ENCODE measurements at places on chromosomes 5 and 9.

- no peak for DNase-seq
These were observed 14.7 kb upstream of the TDRD7 start for GRCh38 chr9:97397220-97397619.

DNA sequence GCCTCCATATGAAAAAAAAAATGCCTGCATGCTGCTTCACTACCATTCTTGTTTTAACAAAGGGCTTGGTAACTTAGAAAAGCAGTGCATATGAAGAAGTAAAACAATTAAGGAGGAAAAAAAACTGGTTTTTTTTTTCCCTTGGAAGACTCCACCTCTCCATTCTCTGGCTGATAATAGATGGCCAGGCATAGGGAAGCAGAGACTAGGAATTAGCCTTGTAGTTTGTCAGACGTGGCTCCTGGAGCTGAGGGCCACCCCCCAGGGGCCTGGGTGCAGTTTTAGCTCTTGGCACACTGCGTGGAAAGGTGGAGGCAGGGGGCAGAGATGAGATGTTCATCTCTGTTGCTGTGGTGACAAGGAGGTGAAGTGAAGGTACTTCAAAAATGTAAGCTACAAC lies 42.7 kb downstream of the WDR36 start:
- no peak for DNase-seq

DNA sequence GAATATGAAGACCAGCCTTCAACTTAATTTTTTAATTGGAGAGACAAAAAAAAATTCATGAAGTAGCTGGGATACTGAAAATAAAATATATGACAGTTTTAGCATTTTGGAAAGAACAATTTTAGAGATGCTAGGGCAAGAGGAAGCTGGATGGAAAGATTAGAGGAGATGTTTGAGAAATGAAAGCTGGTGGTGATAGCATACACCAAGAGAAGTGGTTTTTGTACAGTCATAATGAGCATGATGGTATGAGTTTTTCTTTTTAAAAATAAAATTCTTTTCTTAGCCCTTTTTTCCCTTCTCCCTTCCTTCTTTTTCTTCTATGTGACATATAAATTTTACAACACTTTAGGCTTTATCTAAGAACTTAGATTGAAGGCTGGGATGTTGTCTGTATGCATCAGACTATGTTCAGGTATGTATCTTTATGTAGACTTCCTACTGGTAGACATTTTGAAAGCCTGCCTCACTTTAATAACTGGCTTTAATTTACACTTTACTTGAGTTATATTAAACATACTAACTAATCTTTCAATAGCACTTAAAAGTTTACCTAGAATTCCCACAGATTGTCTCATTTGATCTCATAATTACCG lies 522.5 kb downstream of the TLE4 start:
- no peak for DNase-seq

GRCh38 chr5:99747342-99747741 lies 787.8 kb upstream of the FAM174A start:
- no peak for DNase-seq

GRCh38 chr9:97857606-97858392 lies 4.8 kb downstream of the FOXE1 start:
- DNase-seq: no peak

GRCh38 chr5:89662499-89662898 lies 747.1 kb downstream of the CETN3 start:
- DNase-seq: no peak

DNA sequence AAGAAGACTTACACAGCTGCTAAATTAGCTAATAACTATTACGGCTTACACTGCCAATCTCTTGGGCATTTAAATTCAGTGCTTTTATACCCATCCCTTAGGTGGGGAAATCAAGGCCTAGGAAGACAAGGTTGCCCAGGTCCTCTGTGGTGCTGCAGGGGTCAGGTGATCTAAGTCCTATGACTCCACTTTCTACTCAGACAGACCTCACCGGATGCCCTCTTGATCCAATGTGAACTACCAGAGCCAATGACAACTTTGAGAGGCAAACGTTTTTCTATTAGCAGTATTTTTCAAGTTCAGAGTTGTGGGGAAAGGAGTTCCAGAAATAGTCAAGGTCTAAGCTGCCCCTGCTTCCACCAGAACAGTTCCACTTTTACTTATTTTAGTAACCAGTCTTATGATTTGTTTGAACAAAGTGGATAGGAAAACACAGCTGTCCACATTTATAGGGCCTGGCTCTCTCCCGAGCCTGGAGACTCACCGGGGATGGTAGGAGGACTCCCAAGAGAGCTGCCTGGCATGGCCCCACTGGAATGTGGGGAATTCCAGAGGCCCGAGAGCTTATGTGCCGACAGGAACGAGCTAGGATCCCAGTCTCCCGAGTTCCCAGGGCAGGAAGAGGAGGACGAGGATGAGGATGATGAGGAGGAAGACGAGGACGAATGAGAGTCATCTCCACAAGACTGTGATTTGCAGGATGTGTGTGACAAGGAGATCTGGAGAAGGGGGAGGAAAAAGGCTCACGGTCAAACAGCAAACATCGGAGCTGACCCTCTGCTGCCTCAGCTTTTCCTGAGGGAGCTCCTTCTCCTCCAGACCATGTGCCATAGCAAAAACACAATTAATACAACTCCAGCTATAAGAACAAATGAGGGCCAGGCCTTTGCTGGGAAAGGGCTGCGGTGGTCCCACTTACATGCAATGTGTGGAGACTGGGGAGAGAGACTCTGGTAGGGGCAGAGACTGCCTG lies 16.7 kb downstream of the FAM193B start:
- no peak for DNase-seq

DNA sequence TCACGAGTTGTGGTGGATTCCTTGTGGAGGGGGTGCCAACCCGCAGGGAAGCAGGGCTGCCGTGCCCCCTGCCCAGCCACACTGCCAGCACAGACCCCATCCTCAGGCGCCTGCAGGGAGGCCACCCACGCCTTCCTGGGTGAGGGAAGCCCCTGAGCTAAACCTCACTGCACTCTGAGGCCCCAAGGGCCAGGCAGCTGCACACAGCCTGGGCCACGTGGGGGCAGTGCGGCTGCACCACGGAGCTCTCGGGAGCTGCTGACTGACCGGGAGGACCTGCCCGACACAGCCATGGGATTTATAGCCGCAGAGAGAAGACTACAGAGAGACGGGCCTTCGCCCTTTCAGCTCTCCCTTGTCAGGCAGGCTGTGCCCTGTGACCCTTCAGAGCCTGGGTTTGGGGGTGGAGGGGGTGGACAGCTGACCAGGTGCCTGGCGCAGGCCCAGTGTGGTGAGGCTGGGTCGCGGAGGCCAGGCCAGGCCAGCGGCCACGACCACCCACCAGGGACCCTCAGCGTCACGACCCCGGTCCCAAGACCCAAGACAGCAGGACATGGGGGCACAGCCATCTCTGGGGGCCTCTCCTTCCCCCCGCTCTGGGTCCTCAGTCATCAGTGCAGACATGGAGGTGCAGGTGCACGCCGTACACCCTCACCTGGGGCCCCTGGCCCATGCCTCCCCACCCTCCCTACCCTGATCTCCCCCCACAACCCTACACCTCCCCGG lies 4.3 kb upstream of the AHRR start:
- peak; percentile 14 for DNase-seq

DNA sequence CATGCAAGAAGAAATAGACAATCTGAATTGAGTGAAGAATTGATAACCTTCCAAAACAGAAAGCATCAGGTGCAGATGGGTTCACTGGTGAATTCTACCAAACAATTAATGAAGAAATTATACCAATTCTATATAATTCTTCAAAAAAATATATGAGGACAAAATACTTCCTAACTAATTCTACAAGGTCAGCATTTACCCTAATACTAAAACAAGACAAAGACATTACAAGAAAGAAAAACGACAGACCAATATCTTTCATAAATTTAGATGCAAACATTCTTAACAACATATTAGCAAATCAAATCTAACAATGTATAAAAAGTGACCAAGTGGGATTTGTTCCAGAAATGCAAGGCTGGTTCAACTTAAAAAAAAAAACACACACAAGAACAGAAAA lies 183.9 kb downstream of the BARX1 start:
- no peak for DNase-seq

GRCh38 chr9:126131066-126132010 lies 195.3 kb upstream of the MVB12B start:
- no peak for DNase-seq

- DNase-seq: no peak
These were observed 149.5 kb downstream of the ROR2 start for GRCh38 chr9:91800473-91801030.

DNA sequence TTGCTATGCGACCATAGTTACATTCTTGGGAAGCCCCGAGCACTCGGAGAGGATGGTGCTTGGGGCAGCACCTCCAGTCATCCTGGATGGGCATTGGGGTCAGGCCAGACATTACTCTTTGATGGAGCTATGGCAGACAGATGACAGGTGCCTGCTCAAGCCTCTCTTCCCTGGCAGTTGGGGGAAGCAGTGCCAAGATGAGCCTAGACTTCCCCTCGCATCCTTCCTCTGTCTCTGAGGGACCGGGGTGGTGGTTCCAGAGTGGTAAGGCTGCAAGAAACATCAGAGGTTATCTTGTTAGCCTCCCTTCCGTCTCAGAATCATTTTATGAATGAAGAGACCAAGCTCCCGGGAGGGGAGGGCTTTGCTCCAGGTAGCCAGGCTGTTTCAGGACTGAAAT lies 2.8 kb upstream of the HMCN2 start:
- DNase-seq: no peak

- DNase-seq: no peak
These were observed 6.9 kb downstream of the ADAM19 start for GRCh38 chr5:157568720-157569119.

GRCh38 chr5:17174965-17175364 lies 42.5 kb upstream of the BASP1 start:
- DNase-seq: no peak

GRCh38 chr5:135269199-135269598 lies 129.8 kb downstream of the MACROH2A1 start:
- DNase-seq: no peak

GRCh38 chr5:57494104-57495098 lies 11.8 kb upstream of the ACTBL2 start:
- peak; percentile 69 for DNase-seq

DNA sequence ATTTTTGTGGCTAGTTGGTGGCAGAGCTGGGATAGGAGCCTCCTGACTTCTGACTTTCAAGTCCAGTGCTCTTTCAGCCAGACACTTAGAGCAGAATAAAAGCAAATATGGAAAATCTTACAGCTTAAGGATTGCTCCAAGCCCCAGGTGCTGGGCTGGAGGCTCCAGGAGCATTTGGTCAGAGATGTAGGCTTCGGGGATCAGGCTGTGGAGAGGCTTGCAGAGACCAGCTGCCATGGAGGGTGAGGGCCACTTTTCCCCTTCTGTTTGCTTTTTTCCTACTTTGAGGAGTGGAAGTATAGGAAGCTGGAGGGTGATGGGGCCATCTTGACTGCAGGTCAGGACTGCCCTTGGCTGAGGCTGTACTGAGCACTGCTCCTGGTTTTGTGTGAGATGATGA lies 58.9 kb downstream of the RGS3 start:
- DNase-seq: no peak

DNA sequence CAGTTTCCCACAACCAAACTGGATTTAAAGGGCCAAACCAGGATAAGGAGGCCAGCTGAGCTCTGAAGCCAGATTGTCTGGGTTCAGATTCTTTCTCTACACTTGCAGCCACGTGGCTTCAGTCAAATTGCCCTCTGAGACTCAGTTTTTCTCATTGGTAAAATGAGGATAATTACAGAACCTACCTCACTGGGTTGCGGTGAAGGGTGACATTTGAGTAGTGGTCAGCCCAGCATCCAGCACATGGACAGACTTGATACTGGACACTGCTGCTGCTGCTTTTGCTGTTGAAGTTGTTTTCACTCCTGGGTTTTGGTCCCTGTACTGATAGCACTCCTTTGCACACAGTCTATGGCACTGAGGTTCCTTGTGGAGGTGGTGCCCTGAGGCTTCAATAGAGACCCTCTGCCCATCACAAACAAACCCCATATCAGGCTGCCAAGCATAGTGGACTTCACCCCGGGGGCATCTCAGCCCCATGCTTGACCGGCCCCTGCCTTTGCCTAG lies 25.7 kb upstream of the CDKN2AIPNL start:
- no peak for DNase-seq

- DNase-seq: no peak
These were observed 132.9 kb downstream of the SGCD start for GRCh38 chr5:156459812-156460385.

DNA sequence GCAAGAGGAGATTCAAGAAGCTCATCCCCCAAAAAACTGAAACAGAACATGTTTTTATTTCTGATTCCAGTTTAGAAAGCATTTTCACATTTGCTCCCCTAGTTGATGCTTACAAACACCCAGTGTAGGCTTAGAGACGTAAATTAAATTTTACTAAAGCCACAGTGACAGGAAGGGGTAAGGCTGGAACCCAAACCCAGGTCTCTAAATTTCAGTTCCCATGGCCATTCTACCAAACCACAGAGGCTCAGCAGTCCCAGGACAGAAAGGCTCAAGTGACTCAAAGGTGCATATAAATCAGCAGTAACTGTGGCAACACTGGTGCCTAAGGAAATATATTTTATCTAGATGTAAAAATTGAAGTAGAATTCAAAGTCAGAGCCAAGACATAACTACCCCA lies 128.7 kb downstream of the CEP120 start:
- no peak for DNase-seq

- DNase-seq: no peak
These were observed 6.4 kb downstream of the GRIA1 start for GRCh38 chr5:153496835-153497234.

DNA sequence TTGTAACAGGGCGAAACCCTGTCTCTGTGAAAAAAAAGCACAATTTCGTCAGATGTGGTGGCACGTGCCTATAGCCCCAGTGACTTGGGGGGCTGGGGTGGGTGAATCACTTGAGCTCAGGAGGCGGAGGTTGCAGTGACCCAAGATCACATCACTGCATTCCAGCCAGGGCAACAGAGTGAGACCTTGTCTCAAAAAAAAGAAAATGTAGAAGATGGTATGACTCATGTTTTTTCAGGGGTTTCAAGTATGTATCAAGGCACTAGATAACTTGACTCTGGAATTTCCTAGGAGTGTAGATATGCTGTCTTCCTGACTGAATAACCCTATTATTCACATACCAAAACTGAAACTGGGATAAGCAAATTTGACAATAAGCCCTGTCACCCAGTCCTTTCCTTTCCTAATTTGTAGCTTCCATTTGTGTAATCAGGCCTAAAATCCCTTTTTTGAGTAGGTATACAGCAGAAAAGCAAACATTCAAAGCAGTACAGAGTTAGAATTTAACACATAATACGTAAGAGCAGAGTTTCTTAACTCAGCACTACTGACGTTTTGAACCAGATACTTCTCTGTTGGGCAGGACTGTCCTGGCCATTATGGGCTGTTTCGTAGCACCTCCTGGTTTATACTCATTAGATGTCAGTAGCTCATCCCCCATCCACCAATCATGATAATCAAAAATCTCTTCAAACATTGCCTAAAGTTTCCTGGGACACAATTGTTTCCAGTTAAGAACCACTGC lies 17.3 kb upstream of the ANKRD18B start:
- no peak for DNase-seq

GRCh38 chr5:56172241-56172640 lies 60.9 kb downstream of the ANKRD55 start:
- DNase-seq: no peak

Measured in NCI-H1105 treated with DMSO at 0.1 percent for 48 hours (cell line).